ENCODE measurements at places on chromosomes 1 and 21. TPM values are rescaled to one million over a fixed set of nuclear protein-coding genes. Genes with fewer than 3 reads are reported as not detected.

STYXL2 gene
- not detected for total RNA-seq

HFM1 gene
- total RNA-seq: 10.6 TPM

GRCh38 chr1:184189361-184189760 is 137.8 kb downstream of the TSEN15 start:
- no peak for DNase-seq

DNA sequence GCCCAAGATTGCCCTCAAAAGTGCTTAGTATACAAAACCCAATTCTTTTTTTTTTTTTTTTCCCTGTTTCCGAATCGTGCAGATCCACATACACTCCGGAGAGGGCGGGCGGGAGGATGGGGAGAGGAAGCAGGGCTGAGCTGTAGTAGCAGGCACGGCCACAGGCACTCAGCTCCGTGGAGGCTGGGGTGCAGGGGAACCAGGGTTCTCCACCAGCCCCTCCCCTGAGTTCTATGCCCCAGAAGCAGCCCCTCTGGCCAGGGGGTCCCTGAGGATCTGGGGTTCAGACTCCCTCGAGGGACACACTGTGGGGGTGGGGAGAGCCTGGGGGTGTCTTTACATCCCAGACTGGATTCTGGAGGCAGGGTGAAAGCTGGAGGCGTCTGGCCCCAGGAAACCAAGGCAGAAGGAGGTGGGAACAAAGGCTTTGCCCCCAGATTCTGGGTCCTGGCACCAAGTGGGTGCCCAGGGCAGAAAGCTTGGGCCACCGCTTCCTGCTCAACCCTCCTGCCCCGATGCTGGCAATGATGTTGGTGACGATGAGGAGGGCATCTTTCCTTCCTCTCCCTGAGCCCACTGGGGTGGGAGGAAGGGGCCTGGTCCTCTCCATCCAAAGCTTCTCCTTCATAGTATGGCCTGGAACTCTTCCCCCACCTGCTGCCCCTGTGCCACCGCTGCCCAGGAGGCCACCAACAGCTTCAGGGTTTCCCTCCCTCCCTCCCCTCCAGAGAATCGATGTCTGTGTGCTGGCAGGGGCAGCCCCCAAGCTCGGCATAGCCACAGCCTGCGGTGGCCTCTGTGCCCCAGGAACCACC is 106.4 kb upstream of the TARDBP start:
- DNase-seq: no peak

- no peak for DNase-seq
These were observed 70.3 kb downstream of the URB2 start for GRCh38 chr1:229696385-229696784.

RXFP4 gene
- not detected for total RNA-seq

TMEM82 gene
- not detected for total RNA-seq

DNA sequence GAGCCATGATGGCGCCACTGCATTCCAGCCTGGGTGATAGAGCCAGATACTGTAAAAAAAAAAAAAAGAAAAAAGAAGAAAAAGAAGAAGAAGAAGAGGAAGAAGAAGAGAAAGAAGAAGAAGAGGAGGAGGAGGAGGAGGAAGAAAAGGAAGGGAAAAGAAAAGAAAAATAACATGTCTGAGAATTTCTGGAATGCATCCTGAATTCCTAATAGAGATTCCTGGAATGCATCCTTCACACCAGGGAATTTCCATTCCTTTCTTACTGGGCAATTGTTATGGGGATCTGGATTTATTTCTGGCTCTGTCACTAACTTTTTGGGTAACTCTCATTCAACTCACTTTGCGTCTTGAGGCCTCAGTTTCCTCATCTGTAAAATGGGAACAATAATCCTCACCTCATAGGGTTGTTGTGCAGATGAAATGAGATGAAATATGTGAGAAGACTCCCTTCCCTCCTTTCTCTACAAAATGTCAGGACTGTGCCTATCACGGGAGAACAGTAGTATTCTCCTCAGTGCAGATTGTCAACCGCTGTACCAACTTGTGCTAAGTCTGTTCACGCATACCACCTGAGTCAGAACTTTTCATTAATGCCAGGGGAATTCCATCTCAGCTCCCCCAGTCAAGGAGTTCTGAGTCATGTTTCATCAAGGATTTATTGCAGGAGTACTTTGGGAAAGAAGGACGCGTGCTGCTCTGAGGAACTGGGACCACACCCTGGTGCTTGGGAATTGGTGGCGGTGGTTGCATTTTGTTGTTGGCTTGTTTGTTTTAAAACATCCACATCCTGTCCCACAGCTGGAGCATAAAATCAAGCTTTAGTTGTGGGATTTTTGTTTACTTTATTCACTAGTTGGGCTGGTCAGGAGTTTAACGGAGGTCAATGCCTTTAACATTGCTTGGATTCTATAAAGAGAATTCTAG is 42.4 kb upstream of the ROR1 start:
- DNase-seq: no peak

Data from uterus (tissue), 4 donors.